ENCODE measurements at places on chromosomes 11 and 22. TPM values are rescaled to one million over a fixed set of nuclear protein-coding genes. Genes with fewer than 3 reads are reported as not detected.

NRXN2 gene
- total RNA-seq = 0.85 TPM

DYNC2H1 gene
- total RNA-seq = 12.7 TPM

ARVCF gene
- total RNA-seq = 16.7 TPM

TRPT1 gene
- 86.0 TPM for total RNA-seq

PHOX2A gene
- total RNA-seq = not detected

GRCh38 chr11:47186700-47187695 is 764 bp upstream of the PACSIN3 start:
- DNase-seq = no peak

- no peak for DNase-seq
These were observed 72.6 kb upstream of the TCF20 start for GRCh38 chr22:42343121-42343454.

DNA sequence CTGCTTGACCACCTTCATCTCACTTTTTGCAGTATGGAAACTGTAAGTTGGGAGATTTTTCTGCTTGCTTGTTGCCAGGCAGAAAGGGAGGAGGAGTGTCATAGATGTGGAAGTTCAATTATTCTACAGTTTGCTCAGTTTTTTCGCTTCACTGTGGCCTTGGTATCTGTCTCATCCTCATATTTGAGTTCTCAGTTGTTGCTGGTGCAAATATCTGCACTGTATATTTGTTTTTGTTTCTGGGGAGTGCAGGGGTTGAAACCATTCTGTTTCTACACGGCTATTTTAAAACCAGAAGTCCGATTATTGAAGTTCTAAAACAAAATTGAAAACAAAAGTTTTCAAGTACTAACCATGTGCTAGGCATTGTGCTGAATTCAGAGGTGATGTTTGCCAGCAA is 153.4 kb downstream of the JRKL start:
- no peak for DNase-seq

GRCh38 chr11:70079691-70080090 is 1.6 kb downstream of the ANO1 start:
- no peak for DNase-seq

DNA sequence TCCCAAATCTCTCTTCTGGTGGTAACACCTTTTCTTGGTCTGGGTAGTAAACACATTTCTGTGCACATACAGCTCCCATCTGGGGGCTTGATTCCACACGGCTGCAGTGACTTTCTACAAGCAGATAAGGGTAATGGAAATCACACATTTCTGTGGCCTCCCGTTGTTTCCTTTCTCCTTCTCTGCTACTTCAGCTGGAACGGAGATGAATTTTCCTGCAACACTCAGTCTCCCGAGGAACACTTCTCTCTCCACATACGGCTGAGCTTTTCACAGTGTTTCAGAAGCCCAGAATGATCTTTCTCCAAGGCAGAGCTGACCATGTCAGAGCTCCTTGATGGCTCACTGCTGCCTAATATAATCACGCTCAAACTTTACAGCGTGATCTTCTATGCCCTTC is 364.3 kb upstream of the NARS2 start:
- DNase-seq = no peak

- DNase-seq = no peak
These were observed 1.3 kb downstream of the MRPL23 start for GRCh38 chr11:1948389-1948788.

DNA sequence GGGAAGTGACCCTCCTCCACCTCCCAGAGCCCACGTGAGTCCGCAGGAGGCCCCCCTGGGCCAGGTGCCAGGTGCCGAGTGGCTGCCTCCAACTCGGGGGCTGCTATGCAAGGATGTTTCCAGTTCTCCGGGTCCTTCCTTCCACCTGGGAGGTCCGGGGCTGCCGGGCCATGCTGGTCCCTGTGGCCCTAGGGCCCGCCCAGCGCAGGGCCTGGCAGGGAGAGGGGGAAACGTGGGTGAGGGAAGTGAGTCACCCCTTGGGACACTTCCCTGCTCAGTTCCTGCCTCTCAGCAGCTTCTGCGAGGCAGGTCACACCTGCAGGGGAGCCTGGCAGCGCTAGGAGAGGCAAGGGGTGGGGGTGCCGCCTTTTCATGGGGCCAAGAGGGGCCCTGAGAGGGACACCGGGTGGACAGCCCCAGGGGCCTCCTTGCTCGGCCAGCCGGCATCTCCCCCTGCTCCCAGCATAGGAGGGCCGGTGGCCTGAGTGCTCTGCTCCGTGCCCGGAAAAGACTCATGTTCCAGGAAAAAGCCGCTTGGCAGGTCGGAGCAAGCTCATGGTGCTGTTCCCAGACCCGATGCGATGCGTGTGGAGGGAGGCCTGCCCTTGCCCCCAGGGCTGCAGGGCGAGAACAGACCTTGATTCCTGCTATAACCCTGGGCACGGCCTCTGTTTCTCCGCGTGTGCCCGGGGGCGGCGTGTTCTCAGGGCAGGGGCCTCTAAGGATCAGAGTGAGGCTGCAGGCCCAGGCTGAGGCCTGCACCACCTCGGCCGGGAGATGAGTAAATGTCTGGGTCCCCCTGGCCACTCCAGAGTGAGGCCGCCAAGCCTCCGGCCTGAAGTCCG is 30.3 kb upstream of the WNT7B start:
- DNase-seq = peak; percentile 83

- DNase-seq = no peak
These were observed 689.7 kb downstream of the TBC1D22A start for GRCh38 chr22:47452184-47452583.

Measured in right atrium auricular region (tissue), 2 donors.